A549 treated with Hydrocortisone at 1 μM for 4 hours (cell line): ENCODE measurements at places on chromosomes 3 and 15. TPM values are rescaled to one million over a fixed set of nuclear protein-coding genes. Genes with fewer than 3 reads are reported as not detected.

Gene GP5
- total RNA-seq = not detected in 5 replicates

Gene PAQR5
- 81.6 to 103 TPM (median 94.1 TPM) in 5 replicates for total RNA-seq

Gene IL20RB
- total RNA-seq = 0.67 to 1.6 TPM (median 0.97 TPM) in 5 replicates

Gene CAV3
- 0.07 to 0.16 TPM in 2 of 5 replicates, not detected in the others for total RNA-seq

Gene ADGRG7
- total RNA-seq = not detected in 5 replicates

Gene GRM7
- not detected in 5 replicates for total RNA-seq

Gene ADAMTS7
- total RNA-seq = 7.2 to 11.0 TPM (median 8.4 TPM) in 5 replicates

Gene SCAMP5
- total RNA-seq = 11.4 to 14.0 TPM (median 13.1 TPM) in 5 replicates

Gene TERC
- 0.91 TPM in 1 of 5 replicates, not detected in the others for total RNA-seq

Gene ZMYND10
- 0.79 to 1.7 TPM (median 1.1 TPM) in 5 replicates for total RNA-seq

Gene TPRG1
- total RNA-seq = 0.14 to 0.35 TPM (median 0.30 TPM) in 5 replicates

Gene HYAL1
- 0.30 to 0.69 TPM (median 0.47 TPM) in 5 replicates for total RNA-seq
